T-helper 22 cell (primary cell): ENCODE measurements at places on chromosomes 6 and 20.

- DNase-seq: no peak
Measured at GRCh38 chr6:47727391-47727790, 29.0 kb downstream of the ADGRF4 start.

- DNase-seq: no peak
Measured at GRCh38 chr6:143468026-143468425, 17.4 kb downstream of the PEX3 start.

GRCh38 chr20:40797425-40797824 lies 108.4 kb upstream of the MAFB start:
- no peak for DNase-seq

DNA sequence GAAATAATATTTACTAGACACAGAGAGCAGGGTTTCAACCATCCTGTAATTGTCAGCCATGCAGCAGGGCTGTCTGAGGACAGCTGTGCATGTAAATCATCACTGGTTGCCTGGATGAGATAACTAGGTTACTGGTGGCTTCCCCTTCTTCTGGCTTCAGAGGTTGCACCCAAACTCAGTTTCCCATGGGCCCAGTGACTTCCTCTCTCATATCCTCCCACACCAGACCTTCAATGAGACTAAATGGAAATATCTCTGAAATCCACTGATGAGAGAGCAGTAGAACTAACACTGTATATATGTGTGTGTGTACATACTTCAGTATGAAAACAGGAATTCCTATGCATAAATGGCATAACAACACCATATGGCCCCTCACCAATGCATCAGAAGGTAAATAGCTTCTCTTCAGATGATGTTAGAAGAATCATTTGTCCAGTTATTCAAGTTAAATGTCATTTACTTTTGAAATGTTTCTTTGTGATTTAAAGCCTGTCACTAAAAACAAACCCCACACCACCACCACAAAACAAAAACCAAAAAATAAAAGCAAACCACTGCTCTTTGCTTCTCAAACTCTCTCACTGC lies 51.0 kb upstream of the IL20RA start:
- DNase-seq: no peak

DNA sequence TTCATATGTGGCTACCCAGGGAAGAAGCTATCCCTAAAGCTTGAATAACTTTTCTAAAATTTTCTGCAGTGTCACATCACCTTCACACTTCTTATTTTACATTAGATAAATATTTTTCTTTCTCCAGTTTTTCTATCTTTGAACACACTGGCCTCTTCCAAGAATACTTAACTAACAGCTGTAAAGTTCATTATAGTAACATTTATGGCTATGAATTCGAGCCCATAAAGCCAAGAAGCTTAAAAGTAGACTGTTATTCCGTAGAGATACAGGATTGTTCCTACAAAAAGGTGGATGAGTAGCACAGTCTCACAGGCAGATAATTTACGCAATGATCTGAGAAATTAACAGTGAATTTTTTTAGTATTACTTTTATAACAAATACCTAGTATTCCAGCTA lies 55.7 kb upstream of the BMP5 start:
- no peak for DNase-seq

- DNase-seq: no peak
Measured at GRCh38 chr6:104595311-104595820, 264.4 kb downstream of the HACE1 start.

DNA sequence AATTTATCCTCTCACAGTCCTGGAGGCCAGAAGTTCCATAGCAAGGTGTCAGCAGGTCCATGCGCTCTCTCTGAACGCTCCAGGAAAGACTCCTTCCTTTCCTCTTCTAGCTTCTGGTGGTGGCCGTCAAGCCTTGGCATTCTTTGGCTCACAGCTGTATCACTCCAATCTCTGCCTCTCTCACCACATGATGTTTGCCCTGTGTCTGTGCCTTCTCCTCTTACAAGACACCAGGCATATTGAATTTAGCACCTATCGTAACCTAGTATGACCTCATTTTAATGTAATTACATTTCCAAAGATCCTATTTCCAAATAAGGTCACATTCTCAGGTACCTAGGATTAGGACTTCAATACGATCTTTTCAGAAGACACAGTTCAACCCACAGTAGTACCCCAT lies 428.5 kb downstream of the CD83 start:
- no peak for DNase-seq

DNA sequence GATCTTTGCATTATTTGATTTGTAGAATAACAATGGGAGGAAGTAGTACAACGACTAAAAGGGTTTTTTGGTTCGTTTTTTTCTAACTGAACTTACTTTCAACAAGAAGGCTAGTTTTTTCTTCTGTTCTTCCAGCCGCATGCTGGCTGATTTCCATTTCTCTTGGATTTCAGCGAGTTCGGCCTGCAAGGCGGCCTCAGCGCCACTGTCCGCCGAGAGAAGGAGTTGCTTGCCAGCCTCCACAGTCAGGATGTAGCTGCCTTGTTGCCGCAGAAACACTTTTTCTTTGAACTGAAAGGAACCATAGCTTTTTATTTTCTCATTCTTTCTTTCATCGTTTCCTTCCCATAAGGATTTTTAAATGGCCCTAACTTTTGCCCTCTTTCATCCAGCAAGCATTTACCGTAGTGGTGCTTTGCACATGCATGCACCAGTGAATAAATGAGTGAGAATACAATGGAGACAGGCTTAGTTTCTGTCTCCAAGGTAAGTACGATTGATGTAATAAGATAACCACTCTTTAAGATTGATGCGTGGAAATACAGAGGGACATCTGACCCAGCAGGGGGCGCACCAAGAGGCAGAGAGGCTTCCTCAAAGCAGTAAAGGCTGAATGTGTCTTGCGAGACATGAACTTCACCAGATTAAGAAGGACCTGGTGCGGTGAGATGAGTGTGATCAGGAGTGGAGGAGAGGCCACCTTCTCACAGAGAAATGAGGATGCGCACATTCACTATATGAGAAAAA lies 398.8 kb downstream of the ESR1 start:
- DNase-seq: no peak
